Left lobe of liver (tissue), 2 donors: ENCODE measurements at places on chromosomes 5 and 9. TPM values are rescaled to one million over a fixed set of nuclear protein-coding genes. Genes with fewer than 3 reads are reported as not detected.

- DNase-seq = no peak
Observed at GRCh38 chr5:674630-675011, 18.5 kb downstream of the TPPP start.

HTR4 gene
- not detected for total RNA-seq

- no peak for DNase-seq
Observed at GRCh38 chr9:3036333-3036700, 192.4 kb upstream of the PUM3 start.

GRCh38 chr5:14415698-14416074 lies 165.9 kb upstream of the OTULINL start:
- DNase-seq = no peak

ZNF462 gene
- total RNA-seq = 2.2 TPM

GRCh38 chr5:377326-377981 lies 55.9 kb downstream of the AHRR start:
- DNase-seq = peak; percentile 22

DNA sequence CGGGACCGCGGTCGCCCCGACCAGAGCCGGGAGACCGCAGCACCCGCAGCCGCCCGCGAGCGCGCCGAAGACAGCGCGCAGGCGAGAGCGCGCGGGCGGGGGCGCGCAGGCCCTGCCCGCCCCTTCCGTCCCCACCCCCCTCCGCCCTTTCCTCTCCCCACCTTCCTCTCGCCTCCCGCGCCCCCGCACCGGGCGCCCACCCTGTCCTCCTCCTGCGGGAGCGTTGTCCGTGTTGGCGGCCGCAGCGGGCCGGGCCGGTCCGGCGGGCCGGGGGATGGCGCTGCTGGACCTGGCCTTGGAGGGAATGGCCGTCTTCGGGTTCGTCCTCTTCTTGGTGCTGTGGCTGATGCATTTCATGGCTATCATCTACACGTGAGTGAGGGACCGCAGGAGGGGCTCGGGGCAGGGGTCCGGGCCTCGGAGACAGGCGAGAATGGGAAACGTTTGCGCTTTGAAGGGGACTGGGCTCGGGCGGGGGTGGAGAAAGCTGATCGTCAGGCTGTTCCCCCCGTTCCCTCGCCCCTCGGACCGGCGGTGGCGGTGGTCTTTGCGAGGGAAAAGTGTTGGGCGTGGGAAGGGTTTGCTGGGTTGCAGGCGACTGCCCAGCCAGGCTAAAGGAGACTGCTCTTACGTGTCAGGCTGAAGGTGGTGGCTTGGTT lies 457 bp downstream of the UGCG start:
- DNase-seq = peak; percentile 75

DNA sequence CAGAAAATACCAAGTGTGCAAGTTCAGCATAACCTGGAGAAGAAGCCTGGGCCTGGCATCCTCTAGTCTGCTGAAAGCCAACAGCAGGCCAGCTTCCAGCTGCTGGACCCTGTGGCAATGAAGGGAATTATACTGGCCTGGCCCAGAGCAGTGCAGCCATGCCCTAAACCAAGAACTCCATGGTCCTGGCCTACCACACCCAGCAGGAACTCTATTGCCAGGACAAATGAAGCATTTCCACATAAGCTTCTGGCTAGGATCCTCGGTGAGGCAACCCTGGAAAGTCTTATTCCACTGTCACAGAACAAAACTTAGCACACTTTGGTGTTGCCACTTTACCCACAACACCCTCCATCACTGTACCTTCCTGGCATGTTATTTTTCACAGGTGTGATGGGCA lies 35.5 kb downstream of the CDK5RAP2 start:
- DNase-seq = no peak

DNA sequence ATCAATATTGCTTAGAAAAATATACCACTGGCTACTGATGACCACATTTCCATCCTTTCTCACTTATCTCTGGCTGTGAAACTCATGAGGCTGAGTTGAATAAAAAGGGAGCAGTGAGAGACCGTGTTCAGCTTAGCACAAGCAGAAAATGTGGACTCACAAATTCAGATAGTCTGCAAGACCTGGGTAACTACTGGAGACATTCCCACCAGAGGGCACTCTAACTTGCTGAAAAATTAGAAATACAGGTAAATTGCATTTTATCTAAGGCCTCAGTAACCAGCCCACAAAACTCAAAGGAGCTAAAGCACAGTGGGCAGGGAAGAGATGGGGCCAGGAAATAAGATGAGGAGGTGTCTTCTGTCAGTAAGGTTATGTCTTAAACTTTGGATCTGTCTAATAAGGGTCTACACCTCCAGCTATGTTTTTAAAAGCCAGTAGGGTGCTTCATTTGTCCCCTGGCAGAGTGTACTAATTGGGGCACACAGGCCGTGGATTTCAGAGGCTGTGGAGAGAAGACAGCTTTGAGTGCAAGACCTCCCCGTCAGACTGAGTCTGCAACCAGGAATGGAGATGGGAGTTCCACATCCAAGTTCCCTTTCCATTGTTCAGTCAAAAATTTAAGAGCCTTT lies 8.7 kb upstream of the NDUFB6 start:
- no peak for DNase-seq

- no peak for DNase-seq
Observed at GRCh38 chr5:40649463-40650030, 30.2 kb upstream of the PTGER4 start.

DNA sequence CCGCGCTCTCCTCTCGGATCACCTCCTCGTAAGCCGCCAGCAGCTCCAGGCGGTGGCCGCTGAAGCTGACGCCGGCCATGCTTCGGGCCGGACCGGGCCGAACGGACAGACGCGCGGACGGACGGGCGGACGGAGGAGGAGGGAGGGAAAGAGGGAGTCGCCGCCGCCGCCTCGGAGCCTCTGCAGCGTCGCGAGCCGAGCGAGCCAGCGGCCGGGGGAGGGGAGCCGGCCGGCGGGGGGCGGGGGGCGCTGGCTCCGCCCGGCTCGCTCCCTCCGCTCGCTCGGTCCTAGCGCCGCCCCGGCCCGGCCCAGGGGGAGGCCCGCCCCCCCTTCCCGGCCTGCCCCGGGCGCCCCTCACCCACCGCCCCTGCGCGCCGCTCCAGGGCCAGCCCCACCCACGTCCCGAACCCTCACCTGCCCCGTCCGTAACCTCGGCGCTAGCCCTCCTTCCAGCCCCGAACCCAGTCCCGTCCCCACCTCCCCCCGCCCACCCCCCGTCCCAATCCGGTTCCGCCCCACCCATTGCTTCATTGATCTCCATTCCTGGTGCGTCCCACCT lies at the start of gene DBN1:
Gene DBN1 (minus strand): TSS at position 192 of the 559 bp plus-strand sequence. CDS start 113 bp downstream, at position 79.
- no peak for DNase-seq

DNA sequence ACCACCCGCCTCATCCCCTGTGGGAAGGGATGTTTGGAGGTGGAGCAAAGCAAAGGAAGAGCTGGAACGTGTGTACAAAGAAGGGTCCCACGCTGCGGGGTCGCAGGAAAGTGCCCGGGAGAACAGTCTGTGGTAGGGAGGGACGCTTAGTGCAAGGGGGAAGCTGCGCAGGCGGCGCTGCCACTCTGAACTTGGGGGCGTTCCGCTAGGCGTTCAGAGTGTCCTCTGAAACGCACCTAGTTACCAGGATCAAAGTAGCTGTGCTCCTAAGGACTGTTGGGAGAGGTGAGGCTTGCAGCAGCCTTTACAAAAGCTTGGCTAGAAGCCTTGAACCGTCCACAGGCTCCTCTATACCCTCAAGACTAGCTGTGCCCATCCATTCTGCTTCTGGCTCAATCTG lies 29.3 kb upstream of the PDE8B start:
- DNase-seq = no peak

DNA sequence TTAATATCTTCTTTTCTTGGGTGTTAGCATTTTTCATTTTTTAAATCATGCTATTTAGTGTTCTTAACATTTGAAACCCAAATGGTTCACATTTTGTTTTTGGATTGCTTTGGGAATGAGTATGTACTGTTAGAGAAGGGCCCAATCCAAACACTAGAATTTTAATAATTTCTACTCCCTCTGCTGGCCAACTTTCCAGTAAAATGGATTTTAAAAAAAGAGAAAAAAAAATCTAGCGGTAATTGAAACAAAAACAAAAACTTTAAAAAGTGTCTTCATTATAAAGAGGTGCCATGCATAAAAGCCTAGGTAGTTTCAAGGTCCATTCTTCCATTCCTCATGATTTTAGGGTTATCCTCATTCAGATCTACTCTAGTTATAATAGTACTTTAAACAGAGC lies 32.1 kb upstream of the RICTOR start:
- no peak for DNase-seq

CEP72 gene
- 4.7 TPM for total RNA-seq
